ENCODE measurements at places on chromosomes 13 and 19.

- no peak for DNase-seq
Observed at GRCh38 chr13:99575376-99576120, 74.3 kb downstream of the TM9SF2 start.

DNA sequence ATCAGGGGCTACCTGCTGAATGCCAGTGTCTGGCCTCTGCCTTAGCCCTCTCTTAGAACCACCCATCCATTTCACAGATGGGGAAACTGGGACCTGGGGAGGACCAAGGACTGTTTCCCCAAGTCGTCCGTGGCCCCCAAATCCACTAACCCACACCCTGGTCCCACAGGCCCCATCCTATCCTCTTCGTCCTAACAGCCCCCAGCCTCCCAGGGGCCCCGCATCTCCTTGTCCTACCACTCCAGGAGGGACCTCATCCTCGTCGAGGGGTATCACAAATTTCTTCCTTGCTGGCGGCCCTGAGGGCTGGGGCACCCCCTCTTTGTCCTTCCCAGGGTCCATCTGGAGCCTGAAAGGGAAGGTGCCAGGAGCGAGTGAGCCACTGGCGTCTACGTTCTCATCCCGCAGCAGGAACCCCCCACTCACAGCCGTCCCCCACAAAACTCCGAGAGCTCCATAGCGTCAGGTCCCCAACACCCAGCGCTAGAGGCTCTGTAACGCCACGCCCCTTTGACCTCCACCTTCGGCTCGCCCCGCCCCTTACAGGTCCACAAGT is 606 bp downstream of the ERCC1 start:
- DNase-seq: no peak

GRCh38 chr19:9792206-9793070 is 23.9 kb upstream of the ZNF846 start:
- DNase-seq: peak; percentile 98

DNA sequence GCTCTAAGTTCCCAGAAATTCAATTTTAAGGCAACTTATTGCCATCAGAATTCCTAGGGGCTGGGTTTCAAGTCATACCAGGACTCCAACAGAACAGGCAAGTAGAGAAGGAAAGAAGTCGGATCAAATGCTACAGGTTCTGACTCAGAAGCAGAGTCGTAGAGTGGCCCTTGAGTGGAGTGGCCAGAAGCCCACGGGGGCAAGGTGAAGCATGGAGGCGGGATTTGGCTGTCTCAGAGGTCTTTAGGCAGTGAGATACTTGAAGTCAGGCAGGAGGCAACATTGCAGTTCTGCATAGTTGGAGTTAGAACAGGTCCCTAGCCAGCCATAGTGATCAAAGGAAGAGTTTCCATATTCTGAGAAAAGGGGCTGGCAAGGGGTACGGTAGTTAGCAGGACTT is 111.6 kb downstream of the NHLRC3 start:
- no peak for DNase-seq

DNA sequence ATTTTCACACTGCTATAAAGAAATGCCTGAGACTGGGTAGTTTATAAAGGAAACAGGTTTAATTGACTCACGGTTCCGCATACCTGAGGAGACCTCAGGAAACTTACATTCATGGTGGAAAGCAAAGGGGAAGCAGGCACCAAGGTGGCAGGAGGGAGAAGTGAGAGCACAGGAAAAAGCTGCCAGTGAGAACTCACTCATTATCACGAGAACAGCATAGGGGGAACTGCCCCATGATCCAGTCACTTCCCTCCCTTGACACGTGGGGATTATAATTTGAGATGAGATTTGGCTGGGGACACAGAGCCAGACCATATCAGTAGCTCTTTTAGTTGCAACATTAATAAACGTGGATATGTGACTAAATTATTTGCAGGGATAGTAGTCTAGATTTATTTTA is 4.3 kb upstream of the KCTD4 start:
- no peak for DNase-seq

Measured in mesendoderm (in vitro differentiated cells).